Upper lobe of left lung (tissue), 6 donors: ENCODE measurements at places on chromosomes 3 and 15.

DNA sequence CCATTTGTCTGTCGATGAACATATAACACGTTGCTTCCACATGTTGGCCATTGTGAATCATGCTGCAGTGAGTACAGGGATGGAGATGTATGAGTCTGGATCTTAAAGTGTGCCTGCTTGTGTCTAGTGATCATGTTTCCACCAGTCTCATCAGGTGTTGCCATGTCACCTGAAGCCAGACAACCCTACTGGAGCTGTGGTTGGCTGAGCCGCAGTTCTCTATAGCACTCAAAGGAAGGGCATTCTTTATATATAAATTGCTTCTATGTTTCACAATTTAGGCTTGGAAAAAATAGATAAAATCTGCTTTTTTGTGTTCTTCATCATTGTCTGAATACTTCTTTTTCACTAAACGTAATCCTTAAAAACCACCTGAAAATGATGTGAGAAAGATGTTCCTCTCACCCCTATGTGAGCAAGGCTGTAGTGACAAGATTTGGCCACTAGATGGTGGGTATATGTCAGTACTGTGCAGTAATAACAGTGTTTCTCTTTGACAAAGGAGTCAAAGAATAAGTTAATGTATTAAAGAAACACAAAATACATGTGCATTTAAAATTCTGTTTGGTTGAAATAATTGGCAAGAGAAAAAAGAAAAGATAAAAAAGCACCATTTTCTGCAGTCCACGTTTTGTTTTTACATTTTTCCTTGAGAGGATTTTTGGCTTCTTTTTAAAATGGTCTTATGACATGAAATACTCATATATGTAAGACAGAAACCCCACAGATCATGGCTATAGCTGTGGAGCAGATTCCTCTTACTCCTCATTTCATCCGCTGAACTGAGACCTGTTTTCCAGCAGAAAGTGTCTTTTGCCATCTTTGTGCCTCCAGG is 394.5 kb upstream of the DPPA4 start:
- DNase-seq = no peak

DNA sequence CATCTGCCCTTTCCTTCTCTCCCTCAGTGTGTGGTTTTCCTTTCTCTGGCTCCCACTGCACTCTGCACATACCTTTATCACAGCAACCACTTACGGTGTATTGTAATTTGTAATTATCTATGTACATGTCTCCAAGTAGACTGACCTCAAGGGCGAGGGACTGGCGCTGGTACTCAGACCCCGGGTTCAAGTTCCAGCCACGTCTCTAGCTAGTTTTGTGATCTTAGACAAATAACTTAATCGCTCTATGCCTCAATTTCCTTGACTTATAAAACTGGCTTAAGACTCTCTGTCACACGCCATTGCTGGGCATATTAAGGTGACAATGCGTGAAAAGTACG is 607 bp upstream of the SENP2 start:
- no peak for DNase-seq

- no peak for DNase-seq
Measured at GRCh38 chr15:48905216-48905615, 27.3 kb downstream of the EID1 start.

DNA sequence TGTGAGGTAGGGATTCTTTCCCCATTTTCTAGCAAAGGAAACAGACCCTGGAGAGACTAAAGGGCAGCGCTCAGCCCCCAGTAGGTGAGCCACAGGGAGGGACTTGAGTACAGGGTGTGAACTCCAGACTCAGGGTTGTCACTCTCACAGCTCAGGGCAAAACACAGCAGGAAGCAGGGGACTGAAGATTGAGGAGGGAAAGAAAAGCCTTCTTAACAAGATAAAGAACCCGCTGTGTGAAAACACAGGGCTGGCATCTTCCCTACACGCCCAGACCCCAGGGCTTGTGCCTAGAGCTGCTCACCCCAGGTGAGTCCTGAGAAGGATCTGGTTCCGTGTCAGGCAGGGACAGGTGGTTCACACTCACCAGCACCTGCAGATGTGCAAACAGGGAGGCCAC is 59.6 kb downstream of the ABTB1 start:
- no peak for DNase-seq

- DNase-seq = no peak
Measured at GRCh38 chr15:37888356-37888755, 46.1 kb upstream of the TMCO5A start.

- no peak for DNase-seq
Measured at GRCh38 chr3:19668163-19668562, 265.9 kb downstream of the EFHB start.

- DNase-seq = no peak
Measured at GRCh38 chr3:194133661-194134230, 2.2 kb upstream of the HES1 start.

DNA sequence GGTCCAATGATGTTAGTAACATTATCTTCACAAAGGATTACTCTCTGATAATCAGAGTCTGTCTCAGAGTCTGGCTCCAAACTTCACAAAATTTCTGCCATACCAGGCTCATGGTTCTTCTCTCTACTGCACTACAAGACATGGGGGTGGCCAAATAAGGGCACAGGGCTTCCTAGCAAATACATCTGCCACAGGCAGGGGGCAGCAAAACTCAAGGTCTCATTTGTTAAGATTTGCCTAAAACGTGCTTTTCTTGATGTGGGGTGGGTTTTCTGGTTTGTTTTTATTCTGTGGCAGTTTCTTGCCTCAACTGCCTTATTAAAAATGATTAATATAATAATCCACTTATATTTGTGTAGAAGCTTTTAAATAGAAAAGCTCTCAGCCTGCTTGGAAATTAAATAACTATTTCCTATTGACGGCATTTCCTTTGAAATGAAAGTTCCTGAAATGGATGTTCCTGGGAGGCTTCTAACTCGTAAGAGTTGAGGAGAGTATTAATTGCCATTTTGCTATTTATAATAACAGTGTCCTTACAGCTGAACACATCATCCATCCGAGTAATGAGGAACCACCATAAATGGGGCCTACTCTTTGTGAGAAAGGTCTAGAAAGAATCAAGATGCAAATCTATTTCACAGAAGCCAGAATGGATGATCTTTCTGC is 53.8 kb downstream of the SST start:
- DNase-seq = no peak

DNA sequence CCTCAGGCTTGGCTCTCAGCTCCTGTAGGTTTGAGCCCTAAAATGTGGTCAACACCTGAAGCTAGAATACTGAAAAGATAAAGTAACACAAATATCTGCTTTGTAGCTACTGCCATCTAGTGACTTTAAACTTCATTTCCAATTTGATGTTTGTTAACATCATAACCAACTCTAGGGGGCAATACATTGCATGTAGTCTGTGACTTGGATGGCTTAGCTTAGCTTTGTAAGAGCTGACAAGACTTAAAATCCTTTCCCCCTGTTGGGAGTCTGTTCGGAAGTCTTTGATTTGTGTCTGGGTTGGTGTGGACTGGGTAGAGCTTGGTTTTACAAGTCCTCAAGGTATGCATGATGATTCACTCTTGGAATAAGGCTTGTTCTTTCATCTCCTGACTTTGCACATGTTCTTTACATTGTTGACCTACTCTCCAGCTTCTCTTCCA is 51.7 kb downstream of the SCN11A start:
- DNase-seq = no peak

DNA sequence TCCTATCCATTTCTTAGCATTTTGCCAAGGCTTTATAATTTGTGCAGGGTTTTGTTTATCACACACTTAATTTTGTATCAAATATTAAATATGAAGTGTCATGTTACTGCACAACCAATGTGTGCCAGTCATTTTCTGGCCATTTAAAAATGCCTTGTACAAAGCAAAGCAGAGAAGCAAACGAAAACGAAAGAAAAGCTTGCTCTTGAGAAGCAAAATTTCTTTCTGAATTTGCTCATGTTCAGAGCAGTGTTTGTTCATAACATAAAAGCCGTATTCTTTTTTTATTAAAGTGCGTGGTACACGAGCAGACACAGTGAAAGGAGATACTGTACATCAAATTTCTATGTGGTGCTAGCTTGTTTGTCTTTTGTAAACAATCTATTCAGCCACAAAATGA is 792.6 kb downstream of the NAALADL2 start:
- DNase-seq = no peak

- DNase-seq = peak; percentile 88
Measured at GRCh38 chr15:74240002-74240568, 4.0 kb downstream of the CCDC33 start.

- no peak for DNase-seq
Measured at GRCh38 chr3:184261854-184262763, 756 bp upstream of the CAMK2N2 start.

DNA sequence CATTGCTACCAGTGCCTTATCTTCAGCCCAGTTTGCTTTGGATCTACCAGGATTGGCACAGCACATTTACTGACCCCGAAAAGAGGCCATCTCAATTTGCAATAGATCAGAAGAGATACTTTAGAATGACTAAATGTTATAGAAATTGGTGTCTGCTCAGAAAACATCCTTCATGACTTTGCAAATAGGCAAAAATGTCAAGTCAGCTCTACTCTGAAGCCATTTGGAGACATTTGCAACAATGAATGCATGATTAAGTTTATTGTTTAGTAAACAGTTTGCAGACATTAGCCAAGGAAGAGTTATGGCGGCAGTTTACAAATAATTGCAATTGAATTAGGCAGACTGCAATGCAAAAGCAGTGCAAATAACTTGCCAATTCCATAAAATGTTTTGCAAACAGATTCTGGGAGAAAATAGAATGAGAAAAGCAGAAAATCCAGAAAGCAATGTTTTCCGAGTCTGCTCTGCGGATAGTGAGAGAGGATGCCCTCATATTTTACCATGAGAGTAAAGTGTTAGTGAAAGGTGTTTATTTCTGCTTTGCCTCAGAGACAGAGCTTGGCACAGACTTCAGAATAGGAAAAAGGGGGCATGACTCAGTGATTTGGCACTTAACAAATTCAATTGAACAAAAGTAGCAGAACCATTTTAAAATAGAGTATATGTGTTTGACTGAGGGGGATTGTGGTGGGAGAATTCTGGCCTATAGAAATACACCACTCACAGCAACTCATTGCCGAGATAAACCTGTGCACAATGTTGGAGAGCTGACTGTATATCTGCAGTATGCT is 334.9 kb upstream of the NR2F2 start:
- DNase-seq = no peak

- no peak for DNase-seq
Measured at GRCh38 chr15:73681856-73682599, 2.2 kb upstream of the CD276 start.

GRCh38 chr15:44308415-44308814 is 19.9 kb downstream of the GOLM2 start:
- no peak for DNase-seq

DNA sequence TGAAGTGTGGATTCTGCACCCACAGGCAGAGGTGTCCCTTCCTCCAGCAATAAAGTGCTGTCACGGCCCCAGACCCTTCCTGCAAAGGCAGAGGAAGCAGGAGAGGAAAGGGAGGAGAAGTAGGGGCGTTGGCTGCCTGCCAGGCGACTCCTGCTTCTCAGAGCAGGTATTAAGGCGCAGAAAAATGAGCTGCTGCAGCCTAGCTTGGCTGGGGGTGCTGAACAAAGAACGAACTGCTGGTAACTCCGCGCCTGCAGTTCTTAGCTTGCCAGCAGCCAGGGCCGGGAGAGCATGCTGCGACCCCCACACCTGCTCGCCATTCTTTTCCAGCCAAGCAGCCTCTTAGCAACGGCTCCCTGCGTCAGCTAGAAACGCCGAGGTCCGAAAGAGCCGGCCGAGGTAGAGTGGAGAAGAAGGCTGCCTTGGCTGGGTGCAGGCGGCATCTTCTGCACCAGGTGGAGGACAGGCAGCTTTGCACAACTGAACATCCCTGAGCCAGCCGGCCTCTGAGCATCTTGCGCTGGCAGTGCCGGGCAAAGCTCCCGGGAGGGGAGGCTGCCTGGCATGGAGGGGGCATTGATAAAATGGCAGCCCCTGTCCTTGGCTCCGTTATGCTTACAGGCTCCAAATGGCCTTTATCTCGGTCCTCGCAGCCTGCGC is 296.0 kb downstream of the MEX3B start:
- no peak for DNase-seq

- DNase-seq = no peak
Measured at GRCh38 chr3:13638927-13639326, 90.0 kb downstream of the FBLN2 start.

DNA sequence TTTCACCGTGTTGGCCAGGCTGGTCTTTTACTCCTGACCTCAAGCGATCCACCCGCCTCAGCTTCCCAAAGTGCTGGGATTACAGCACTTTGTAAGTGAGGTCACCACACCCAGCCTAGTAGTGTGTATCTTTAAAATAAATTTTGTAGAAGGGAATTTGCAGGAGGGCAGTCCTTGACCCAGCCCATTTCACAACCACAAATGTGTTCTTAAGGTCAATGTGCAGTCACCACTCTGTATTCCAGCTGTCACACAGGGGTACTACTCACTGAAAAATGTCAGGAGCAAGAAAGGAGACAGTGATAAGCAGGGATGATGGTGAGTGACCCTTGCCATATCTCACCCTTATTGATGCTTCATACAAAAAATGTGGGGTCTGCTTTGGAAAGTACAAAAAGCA is 98.5 kb downstream of the FRMD5 start:
- DNase-seq = no peak

DNA sequence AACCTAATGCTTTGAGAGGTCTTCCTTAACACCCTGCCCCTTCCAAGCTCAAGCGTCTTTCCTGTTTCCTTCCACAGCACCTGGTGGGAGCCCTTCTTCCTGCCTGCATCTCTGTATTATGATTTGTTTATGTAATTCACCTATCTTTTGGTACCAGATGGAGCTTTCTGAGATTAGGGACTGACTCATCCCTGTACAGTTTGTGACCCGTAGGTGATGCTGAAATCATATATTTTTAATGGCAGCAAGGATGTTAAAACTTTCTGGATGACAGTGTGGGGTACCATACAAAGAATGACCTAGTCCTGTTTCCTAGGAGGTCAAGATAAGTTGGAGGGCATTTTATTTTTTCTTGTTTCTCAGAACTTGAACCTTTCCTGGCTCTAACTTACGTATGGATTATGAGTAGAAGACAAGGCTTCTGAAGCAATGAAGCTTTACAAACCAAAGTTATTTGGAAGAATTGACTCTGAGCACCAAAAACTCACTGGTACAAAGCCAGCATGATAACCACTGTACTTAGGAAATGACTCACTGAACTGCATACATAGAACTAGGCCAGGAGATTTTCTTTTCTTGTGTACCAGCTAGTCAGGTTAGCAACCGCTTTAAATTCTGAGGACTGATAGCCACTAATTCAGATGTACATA is 46.6 kb downstream of the HHLA2 start:
- DNase-seq = no peak

DNA sequence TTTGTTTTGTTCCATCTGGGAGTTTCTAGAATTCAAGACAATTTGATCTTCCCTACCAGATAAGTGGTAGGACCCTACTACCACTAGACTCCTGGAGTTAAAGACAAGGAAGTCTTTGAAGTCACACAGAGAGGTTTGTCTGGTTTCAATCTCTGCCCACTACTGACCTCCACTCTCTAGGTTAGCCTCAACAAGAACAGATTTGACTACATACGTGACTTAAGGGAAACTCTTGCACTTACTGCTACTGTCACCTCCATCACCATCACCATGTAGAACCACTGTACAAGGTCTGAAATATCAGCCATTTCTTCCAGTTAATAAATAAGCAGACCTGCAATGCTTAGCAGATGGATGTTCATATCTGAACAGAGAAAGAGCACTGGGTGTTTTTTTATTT is 148.3 kb upstream of the ARHGEF26 start:
- no peak for DNase-seq
